Osteocyte (in vitro differentiated cells): ENCODE measurements at places on chromosomes 7 and 10. TPM values are rescaled to one million over a fixed set of nuclear protein-coding genes. Genes with fewer than 3 reads are reported as not detected.

The GPNMB gene
- 97.2 and 116 TPM in 2 replicates for total RNA-seq

The MNX1 gene
- not detected in 2 replicates for total RNA-seq

The HOXA11 gene
- not detected in 2 replicates for total RNA-seq

The GJD4 gene
- total RNA-seq = not detected in 2 replicates

The TMEM273 gene
- not detected in 2 replicates for total RNA-seq

The C10orf53 gene
- not detected in 2 replicates for total RNA-seq

The TRIM50 gene
- total RNA-seq = not detected in 2 replicates

The PON3 gene
- total RNA-seq = not detected in 2 replicates

The RHOBTB1 gene
- 16.0 and 17.2 TPM in 2 replicates for total RNA-seq

DNA sequence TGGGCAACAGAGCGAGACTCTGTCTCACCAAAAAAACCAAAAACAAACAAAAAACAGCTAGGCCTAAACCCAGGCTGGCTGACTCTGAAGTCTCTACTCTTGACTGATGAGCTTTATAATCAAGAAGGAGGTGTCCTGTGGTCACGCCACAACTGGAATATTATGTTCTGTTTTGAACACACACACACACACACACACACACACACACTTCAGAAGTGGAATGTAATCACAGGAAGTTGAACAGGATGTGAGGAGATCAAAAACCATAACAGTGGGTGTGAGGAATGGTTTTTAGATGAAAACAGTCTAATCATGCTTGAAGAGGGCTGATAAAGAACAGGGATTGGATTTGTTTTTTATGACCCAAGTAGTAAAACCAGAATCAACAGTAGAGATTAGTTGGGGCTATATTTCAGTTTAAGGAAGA, 51.1 kb upstream of the IL6 start:
- no peak for DNase-seq

- peak; percentile 54 for DNase-seq
Observed at GRCh38 chr10:29240986-29241660, 47.7 kb upstream of the LYZL1 start.

DNA sequence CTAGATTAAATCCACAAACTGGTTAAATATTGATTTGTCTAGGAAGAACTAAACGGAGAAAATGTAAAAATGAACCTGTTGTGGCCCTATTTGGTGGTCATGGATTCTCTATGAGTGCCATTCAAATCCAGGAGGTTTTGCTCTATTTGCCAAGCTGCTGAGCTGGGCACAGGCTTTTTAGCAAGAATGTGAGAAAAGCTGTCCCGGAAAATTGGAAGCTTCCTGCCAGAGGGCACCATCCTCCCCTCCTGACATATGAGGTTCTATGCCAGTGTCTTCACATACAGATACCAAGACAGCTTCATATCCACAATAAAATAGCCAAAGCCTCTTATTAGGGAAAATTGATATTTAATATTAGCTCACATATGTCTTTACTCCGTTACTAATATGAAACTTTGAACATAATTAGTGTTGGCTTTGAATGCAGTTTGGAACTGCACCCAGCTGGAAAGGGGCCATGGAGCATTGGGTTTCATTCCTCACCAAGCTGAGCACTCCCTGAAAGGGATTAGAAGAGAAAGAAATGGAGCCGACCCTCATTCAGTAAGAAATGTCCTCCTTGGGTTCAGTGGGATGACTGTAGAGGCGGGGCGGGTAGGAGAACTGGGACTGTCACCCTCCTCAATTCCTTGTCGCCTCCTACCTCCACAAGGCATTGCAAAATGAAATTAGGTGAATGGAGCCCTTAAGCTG, 47.8 kb downstream of the NRCAM start:
- no peak for DNase-seq

GRCh38 chr10:116866987-116867595, 17.8 kb downstream of the ENO4 start:
- no peak for DNase-seq

- no peak for DNase-seq
Observed at GRCh38 chr7:6398943-6399342, 48.8 kb downstream of the DAGLB start.

GRCh38 chr10:73205890-73206289, 38.0 kb downstream of the FAM149B1 start:
- no peak for DNase-seq

GRCh38 chr7:150957133-150958020, 20.7 kb downstream of the KCNH2 start:
- DNase-seq = no peak

DNA sequence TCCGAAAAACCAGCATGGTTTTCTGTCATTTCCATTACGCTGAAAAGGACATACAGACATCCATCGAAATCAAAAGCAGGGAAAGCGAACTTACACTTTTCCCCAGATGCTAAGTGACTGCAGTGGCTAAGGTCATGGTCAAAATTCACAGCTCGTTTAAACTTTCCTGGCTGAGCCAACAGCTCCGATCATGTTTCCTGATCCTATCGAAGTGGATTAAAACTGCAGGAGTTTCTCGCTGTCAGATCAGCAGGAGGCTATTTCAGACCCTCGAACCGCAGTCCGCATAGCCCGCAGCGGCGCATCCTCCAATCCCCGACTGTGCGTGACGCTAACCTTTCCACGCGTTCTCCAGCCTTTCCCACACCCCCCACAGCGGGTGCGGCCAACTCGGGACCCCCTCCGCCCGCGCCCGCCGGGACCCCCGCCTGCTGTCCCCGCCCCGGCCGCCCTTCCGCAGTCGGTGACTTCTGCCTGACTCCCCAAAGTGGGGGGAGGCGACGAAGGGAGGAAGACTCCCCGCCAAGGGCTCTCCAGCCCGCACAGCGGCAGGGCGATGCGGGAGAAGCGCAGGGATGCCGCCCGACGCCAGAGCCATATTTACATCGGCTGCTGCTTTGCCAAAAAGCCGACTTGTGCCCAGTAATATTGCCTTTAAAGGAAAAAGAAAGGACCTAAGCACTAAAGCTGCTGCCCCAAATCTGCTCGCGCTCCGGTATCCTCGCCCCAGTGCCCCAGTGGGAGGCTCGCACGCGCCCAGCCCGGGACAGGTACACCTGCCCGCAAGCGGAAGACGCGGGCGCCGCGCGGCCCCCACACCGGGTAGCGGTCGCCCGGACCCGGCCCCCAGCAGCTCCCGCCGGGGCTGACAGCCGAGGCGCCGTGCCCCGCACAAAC, 1.2 kb downstream of the PIP4K2A start:
- DNase-seq = no peak

- DNase-seq = no peak
Observed at GRCh38 chr7:14389595-14389994, 400.1 kb upstream of the ETV1 start.

- DNase-seq = no peak
Observed at GRCh38 chr10:78634835-78635234, 433.9 kb upstream of the ZMIZ1 start.
